ENCODE measurements at places on chromosomes 11 and 22. TPM values are rescaled to one million over a fixed set of nuclear protein-coding genes. Genes with fewer than 3 reads are reported as not detected.

The TPBGL gene
- 0.09 TPM for total RNA-seq

The CYB5R2 gene
- total RNA-seq: 1.3 TPM

The MMP8 gene
- total RNA-seq: 0.44 TPM

The MTFP1 gene
- 15.9 TPM for total RNA-seq

The CARD16 gene
- 3.9 TPM for total RNA-seq

- no peak for DNase-seq
Measured at GRCh38 chr22:31926969-31927368, 17.4 kb upstream of the YWHAH start.

DNA sequence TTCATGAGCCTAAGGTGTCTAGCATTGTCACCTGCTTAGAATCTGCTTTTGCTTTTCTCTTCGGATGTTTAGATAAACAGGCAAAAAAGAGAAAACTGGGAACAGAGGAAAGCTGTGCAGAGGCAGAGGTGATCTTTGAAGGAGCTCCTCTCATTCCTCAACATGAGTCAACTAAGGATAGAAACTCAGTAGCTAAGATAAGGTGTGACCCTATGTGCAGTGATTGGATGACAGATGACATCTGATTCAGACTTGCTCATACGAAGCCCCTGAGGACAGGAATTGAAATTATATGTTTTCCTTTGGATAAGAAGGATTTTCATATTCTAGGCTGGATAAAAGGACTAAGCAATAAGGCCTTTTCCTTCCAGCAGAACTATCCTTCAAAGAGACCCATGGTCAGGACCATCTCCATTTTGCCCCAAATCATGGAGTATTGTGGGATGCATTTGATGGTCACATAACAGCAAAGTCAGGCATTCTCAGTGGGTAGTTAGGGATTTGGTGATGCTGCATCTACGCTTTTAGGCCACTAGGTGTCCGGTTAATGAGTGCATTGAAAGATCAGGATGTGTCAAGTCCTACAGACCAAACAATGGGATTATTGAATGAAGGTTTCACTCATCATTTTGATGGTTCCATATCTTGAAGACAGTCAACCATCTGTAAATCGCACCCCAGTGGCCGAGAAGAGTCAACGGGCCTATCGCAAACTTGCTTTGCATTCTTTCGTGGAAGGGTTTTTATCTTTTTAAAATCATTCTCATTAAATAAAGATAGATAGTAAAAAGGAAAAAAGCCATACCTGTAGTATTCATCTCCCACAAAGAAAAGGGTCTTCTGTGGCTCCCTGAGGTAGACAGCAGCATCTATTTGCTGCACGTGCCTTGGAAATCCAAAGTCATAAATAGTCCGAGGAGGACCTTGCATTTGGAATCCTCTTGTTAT lies 32.2 kb downstream of the MMP20 start:
- DNase-seq: no peak

GRCh38 chr11:68948935-68949334 lies 31.9 kb downstream of the MRGPRD start:
- DNase-seq: no peak

- DNase-seq: no peak
Measured at GRCh38 chr11:35541621-35542375, 16.4 kb upstream of the PAMR1 start.

DNA sequence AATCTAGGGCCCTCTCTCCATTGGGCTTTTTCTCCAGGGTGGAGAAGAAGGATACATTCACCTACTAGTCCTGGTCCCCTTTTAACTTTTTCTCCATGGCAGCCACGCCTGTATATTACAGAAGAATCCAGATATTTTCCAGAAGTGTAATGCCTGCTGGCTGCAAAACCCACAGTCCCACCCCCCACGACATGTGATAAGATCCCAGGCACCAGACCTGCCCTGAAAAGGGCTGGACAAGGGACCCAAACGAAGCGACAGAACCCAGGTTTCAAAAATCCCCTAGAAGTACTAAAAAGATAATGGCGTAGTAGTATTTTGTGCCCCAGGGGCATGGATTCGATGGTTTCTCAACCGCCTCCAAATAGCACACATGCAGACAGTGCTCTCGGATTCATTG lies 2.8 kb downstream of the WT1 start:
- DNase-seq: no peak

GRCh38 chr11:84345597-84345996 lies 1059.4 kb upstream of the CCDC90B start:
- no peak for DNase-seq

DNA sequence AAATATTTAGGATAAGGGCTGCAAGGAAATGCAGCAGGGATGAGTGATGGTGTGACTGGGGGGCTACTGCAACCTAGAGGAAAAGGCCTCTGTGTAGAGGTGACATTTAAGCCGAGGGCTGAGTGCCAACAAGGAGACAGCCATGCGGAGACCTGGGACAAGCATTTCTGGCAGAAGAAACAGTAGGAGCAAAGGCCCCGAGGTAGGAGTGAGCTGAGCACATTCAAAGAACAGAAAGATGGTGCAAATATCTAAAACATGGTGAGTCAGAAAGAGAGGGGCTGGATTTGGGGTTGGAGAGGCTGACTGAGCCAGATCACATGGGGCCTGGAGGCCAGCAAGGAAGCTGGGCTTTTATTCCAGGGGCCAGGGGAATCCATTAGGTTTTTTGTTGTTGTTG lies 55.1 kb upstream of the INCENP start:
- DNase-seq: no peak

- DNase-seq: no peak
Measured at GRCh38 chr22:29308791-29309262, 2.4 kb downstream of the GAS2L1 start.

- no peak for DNase-seq
Measured at GRCh38 chr11:68441466-68442230, 18.9 kb upstream of the PPP6R3 start.

DNA sequence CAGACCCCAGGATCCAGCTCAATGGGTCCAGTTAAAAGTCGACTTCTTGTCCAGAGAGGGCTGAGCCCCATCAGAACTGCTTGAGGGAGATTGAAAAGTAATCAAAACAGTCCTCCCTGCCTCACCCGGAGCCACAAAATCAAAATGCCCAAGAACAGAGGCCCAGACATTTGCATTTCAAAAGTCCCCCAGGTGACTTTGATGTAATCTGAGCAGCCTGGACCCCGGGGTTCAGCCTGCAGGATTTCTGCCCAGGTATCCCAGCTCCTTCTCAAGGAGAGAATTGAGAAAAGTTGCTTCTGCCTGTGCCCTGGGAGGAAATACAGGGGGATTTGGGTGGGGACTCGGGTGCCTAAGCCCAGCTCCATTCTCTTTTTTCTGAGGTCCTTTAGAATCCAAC lies 1385.0 kb downstream of the TBC1D22A start:
- DNase-seq: no peak

DNA sequence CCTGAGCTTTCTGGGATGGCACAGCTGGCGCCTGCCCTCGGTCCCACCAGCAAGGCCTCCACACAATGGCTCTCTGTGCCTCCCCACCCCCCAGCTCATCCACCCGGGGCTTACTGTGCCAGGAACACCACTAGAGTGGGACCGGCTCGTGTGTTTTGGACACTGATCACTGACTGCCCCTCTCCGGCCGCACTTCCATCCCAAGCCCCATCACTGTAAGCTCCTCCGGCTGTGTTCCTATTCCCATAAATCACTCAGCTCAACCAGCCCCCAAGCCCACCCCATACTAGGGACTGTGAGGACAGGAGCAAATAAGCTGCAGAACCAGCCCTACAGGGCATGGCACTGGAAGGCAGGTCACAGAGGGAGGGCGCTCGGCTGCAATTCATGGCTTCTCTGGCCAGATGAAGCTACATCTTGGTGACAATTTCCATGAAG lies 7.3 kb downstream of the APBB1 start:
- DNase-seq: no peak

DNA sequence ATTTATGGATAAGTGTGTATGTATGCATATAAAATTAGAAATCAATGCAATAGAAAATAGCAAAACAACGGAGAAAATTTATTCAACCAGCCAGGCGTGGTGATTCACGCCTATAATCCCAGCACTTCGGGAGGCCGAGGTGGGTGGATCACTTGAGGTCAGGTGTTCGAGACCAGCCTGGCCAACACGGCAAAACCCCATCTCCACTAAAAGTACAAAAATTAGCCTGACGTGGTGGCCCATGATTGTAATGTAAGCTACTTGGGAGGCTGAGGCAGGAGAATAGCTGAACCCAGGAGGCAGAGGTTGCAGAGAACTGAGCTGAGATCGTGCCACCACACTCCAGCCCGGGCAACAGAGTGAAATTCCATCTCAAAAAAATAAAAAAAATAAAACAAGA lies 5.5 kb downstream of the KRTAP5-6 start:
- no peak for DNase-seq

GRCh38 chr11:112404112-112404511 lies 143.5 kb upstream of the PLET1 start:
- no peak for DNase-seq

GRCh38 chr22:49825944-49826602 lies 1.6 kb downstream of the BRD1 start:
- DNase-seq: no peak

DNA sequence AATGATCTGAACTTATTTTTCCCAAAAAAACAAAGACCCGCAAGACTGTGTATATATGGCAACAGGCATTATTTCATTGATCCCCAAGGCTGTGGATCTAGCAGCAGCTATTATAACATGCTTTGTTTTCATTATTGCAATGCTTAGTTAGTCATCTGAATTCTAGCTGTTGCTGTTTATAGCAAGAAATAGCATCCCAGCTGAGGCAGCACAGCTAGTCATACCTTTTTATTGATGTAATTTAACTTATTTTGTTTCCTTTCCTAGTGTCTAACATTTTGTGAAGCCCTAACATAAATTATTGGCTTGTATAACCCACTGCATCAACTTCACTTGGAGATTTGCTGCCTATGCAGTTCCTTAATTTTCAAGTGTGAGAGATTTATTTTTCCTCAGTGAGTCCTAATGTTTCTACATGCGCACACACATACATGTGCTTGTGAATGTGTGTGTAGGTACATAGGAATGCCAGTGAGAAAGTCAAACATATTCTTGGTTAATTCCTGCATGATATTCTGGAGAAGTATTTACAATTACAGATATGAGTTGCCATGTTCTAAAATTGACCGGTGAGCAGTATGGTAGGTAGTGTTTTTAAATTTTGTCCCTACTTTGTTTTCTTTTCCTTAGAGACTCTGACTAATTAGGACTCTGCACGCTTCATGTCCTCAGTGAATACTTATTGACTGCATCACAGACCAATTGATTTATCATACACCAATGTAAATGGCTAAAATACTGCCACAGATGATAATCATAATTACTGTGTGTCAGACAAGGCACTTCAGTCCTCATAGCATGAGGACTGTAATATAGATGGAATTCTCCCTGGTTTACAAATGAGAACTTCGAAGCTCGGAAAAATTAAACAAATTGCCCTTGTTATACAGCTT lies 119.3 kb downstream of the WNT11 start:
- no peak for DNase-seq

DNA sequence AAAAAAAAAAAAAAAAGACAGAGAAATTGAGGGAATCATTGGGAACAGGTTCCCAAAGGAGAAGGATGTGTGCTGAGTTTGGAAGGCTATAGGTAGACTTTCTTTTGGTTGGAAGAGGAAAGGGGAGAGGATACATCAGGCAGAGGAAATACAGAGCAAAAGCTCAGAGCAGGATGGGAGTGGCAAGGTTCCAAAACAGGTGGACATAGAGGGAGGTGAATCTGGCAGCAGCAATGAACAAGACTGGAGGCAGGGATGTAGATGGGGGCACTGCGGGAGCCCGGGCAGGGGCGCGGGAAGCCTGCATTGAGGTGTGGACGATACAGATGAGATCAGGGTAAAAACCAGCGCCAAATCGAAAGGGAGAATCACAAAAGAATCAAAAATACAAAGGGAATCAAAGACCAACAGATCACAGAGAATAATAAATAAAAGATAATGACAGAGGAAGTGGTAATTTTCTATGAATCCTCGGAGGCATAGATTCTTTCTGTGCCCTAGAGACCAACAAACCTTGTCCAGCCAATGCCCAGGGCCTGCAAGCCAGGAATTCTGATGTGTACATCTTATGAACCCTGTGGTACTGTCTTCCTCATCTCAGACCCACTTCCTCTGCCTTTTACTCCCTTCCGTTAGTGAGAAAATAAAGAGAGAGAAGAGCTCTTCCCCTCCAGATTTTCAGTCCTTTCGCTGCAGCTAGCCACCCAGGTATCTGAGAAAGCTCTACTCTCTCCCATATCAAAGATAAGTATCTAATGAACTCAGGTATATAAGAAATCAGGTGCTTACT lies 70.3 kb downstream of the SLC1A2 start:
- no peak for DNase-seq

DNA sequence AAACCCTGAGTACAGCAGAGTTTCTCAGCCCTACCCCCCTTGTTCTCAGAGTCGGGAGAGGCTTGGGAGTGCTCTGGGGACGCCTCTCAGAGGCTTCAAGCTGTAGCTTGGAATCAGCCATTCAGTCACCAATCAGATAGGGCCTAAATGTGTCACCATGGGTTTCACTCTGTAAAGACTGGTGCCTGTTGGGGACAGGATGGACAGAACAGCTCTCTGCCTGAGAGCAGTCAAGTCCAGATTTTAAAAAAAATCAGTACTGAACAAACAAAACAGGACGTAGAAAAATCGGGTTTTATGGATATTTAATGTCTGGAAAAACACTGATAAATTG lies 1.3 kb downstream of the FADD start:
- DNase-seq: no peak

DNA sequence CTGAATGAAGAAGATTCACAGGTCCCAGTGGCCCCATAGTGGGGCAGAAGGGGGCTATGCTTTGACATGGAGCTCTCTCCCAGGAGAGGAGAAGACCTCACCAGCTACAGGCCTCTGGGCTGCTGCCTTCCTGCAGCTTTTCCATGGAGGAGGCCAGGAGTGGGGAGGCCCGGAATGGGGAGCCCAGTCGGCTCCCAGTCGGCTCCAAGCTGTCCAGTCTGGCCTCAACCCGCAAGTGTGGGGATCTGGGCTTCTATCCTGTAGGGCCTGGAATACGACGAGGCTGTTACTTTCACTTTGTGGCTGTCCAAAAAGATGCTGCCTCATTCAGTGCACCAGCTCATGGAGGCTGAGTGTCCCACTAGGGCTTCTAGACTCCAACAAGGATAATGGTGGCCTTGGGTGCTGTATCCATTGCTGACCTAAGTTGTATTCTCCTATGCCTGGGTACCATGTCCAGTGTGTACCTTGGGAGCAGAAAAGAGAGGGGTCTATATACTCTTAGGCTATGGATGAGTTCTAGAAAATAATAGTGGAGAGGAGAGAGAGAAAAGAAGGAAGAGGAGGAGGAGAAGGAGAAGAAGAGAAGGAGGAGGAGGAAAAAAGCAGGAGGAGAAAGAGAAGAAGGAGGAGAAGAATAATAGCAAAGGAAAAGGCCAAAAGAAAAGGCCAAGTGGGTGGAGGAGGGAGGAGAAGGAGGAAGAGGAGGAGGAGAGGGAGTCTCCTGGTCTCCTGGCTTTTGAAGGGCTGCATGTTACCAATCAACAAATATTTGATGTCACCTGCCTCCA lies 1.1 kb downstream of the MYO18B start:
- no peak for DNase-seq
